GM12865 (cell line): ENCODE measurements at places on chromosomes 4 and X.

DNA sequence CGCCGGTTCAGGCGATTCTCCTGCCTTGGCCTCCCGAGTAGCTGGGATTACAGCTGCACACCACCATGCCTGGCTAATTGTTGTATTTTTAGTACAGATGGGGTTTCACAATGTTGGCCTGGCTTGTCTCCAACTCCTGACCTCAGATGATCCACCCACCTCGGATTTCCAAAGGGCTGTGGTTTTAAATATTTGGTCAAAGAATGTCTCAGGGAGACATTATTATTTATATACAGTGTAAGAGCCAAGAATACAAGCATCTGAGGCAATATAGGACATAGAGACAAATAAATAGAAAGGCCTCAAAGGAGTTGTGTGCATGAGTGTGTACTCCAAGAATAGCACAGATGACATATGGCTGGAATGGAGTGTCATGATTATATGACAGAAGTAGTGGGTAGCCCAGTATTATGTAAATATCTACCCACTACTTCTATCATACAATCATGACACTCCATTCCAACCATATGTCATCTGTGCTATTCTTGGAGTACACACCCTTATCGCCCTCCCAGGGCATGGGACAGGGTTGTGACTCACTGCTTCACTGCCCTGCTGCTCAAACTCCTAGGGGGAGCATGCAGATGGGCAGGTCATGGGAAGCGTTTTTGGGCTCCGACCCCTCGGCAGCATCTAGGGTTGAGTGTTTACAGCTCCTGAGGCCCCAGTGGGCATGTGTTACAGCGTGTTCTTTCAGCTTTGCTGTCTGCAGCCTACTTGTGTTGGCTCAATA lies 1649.8 kb upstream of the PCDH10 start:
- no peak for DNase-seq

- DNase-seq: no peak
Measured at GRCh38 chrX:153608806-153609205, 9.9 kb upstream of the CCNQ start.

- no peak for DNase-seq
Measured at GRCh38 chr4:14867847-14868246, 134.4 kb upstream of the CPEB2 start.

- no peak for DNase-seq
Measured at GRCh38 chr4:183968931-183969330, 63.8 kb downstream of the STOX2 start.

DNA sequence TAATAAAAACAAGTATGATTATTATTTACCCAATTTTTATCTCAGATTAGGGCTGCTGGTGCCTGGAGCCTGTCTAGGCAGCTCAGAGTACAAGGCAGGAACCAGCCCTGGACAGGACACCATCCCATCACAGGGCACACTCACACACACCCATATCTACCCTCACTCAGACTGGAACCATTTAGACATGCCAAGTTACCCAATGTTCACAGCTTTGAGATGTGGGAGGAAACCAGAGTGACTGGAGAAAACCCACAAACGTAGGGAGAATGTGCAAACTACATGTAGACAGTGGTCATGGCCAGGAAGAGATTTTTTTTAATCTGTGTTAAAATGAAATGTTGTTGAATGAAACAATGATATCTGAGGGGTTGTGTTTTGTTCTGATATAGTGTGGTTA lies 35.7 kb upstream of the ADGRA3 start:
- no peak for DNase-seq

DNA sequence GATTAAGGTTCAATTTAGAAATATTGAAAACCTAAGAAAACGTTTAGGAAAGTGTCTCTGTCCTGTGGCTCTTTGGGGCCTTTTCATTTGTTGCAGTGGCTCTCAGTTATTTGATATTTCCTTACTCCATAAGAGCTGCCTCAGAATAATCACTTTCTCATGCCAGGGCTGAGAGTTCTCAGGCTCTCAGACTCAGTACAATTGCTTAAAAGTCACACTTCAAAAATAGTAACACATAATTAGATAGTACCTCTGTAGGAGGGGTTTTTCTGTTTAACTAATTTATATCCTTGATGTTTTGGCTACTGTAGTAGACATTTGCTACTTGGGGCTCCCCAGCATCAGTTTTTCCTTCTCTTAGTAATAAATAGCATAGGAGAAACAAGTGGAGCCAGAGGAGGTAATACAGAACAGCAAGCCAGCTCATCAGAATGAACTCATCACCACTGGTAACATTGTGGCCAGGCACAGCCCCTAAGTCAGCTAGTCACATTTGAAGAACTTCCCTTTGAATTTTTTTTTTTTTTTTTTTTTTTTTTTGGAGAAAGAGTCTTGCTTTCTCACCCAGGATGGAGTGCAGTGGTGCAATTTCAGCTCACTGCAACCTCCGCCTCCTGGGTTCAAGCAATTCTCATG lies 8.0 kb upstream of the HNRNPD start:
- DNase-seq: no peak
